ENCODE measurements at places on chromosomes 12 and 14. TPM values are rescaled to one million over a fixed set of nuclear protein-coding genes. Genes with fewer than 3 reads are reported as not detected.
A peak's percentile ranks its signal among the peaks of the same experiment; 100 is the strongest.

RDH12 gene
- not detected for total RNA-seq

CAPZA3 gene
- not detected for total RNA-seq

DNA sequence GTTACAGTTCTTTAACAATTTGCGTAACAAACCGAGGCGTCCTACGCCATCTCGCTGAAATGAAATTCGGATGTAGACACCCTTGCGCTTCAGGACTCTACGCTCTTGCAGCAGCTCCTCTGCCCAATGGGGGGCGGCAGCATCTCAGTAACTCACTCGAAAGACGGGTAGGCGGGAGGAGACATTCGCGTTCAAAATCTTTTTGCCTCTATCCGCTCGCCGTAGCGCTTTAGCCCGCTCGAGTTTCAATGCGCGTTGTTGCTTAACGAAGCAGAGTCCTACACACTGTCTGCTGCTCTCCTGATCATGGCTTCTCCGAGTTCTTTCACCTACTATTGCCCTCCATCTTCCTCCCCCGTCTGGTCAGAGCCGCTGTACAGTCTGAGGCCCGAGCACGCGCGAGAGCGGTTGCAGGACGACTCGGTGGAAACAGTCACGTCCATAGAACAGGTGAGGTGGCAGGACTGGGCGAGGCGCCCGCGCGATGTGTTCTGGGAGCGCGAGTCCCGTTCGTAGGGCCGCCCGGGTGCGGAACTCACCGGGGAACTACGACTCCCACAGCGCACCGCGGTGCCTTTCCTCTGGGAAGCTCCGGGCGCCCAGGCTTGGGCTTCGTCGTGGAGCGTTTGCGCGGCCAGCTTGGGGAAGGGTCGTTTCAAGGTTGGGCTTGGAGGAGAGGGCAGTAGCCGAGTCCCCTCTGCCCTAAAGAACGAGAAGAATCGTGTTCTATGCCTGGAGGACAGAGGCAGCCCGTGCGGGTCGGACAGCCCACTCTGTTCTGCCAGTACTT lies at the start of gene FNTB:
Gene FNTB (plus strand): TSS at position 248 of the 790 bp plus-strand sequence. CDS start 59 bp downstream, at position 307.
- peak; percentile 96 for DNase-seq

- no peak for DNase-seq
Measured at GRCh38 chr12:95857156-95857555, 1.6 kb upstream of the SNRPF start.

PRH2 gene
- total RNA-seq = 1.0 TPM

PRB2 gene
- not detected for total RNA-seq

GRCh38 chr12:27777141-27777540 lies 2.9 kb upstream of the KLHL42 start:
- no peak for DNase-seq

- no peak for DNase-seq
Measured at GRCh38 chr14:97485201-97485600, 688.0 kb downstream of the VRK1 start.

DNA sequence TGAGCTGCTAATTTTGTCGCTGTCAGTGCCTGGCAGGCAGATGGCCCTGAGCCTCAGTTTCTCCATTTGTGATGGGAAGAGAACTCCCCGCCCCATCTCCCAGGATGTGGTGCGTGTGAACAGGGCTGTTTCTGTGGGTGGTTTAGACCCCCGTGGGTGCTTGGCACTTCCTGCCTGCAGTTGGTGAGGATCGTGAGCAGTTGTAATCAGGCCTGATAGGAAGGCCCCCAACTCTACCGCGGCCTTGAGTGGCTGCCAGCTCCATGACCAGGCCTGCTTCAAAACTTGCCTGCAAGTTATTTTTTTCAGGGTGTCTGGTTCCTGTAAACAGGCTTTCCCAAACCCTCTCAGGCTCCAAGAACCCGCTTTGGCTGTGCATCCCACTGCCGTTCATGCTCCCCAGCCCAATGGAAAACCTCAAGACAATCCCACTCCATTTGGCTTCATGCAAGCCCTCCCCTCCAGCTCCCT lies 138.4 kb downstream of the ZFP36L1 start:
- no peak for DNase-seq

DNA sequence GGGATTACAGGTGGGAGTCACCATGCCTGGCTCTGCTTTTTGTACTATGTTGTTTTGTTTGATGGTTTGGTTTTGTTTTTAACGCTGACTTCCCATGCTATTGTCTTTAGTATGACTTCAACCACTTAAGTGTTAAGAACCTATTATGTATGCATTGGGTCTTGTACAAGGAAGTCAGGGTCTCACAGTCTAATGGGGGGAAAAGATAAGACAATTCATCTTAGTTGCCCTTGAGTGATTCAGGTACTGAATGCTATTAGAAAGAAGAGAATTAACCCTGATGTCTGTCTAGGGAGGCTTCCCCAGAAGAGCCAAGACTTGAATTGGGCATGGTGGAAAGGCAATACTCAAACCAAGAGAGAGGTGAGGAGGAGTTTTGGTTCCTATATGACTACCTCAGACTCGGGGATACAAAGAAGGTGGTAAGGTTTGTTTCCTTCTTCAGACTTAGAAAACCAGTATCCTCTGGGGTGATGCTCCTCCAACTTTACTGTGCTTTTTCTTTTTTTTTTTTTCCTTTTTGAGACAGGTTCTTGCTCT lies 64.6 kb downstream of the SUSD6 start:
- DNase-seq = no peak

- peak; percentile 79 for DNase-seq
Measured at GRCh38 chr12:569803-570434, 93.3 kb downstream of the NINJ2 start.

SLC16A7 gene
- 10.6 TPM for total RNA-seq

DNA sequence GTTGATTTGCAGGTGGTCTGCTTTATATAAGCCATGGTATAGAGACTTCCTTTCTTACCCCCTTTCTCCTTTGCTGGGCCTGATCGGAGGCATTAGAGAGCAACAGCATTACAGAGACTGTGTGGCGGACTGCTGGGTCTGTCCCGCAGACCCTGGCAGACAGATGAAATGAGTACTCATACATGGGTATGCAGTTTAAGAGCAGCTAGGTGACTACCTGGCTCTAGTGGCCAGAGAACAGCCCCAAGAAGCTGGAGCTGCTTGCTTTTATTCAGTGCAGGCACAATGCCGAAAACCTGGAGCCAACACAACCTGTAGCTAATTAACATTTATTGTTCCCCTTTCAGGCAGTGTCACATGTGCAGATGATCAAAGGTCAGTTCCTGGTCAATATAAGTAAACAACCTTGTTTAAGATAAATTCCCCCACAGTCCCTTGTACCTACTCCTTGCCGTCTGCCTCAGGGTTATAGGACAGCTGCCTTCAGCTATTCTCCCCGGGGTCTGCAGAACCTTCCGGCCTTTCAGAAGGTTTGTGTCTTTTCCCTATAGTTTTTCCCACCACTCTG lies 160.0 kb downstream of the TRHDE start:
- no peak for DNase-seq

TTC9 gene
- total RNA-seq = 5.6 TPM

DHH gene
- 0.06 TPM for total RNA-seq

GRCh38 chr12:53995378-53996239 lies 4.4 kb upstream of the HOXC9 start:
- no peak for DNase-seq

DNA sequence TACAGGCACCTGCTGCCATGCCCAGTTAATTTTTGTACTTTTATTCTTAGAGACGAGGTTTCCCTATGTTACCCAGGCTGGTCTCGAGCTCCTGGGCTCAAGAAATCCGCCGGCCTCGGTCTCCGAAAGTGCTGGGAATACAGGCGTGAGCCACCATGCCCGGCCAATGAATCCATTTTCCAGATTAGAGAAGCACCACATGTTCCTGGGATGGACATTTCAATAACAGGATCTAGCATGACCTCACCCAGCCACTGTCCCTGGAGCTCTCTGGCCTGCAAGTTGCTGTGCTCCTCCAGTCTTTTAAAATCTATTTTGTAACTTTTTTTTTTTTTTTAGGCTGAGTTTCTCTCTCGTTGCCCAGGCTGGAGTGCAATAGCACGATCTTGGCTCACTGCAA lies 2.2 kb downstream of the GPR132 start:
- DNase-seq = no peak

GRCh38 chr14:60963761-60964160 lies 17.1 kb downstream of the TRMT5 start:
- no peak for DNase-seq

DNA sequence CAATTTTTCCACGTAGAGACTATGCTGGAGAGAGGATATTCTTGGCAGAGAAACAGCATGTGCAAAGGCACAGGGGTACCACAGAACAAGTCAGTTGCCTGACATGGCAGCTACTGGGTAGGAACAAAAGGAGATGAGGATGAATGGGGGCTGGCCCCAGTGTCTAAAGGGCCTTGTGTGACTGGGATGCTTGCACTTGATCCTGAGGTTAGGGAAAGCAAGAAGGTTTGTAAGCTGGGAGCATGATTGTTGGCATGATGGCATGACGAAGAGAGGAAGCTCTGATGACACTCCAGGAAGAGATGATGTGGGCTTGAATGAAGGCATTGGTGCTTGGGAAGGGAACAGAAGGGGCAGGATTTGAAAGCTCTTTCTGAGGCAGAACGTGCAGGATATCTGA lies 139.1 kb downstream of the ZFP36L1 start:
- no peak for DNase-seq

GRCh38 chr12:12008931-12009611 lies 61.7 kb upstream of the BCL2L14 start:
- peak; percentile 48 for DNase-seq

DNA sequence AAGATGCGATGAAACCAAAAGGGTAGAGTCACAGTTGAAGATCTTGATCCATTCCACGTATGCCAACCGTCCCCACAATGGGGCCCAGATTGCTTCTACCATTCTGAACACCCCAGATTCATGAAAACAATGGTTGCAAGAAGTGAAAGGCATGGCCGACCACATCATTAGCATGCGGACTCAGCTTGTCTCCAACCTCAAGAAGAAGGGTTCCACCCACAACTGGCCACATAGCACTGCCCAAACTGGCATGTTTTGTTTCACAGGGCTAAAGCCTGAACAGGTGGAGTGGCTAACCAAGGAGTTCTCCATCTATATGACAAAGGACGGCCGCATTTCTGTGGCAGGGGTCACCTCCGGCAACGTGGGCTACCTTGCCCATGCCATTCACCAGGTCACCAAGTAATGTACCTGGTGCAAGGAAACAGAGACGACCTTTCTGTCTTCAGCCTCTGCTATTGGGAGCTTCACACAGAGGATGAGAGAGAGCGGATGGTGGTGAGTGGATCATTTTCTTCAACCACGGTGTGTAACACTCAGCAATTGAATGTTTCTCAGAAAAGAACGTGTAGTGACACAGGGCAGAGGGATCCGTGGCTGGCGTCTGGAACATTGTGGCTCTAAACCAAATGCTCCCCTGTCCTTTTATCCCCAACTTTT lies 26.8 kb upstream of the CLEC2D start:
- DNase-seq = no peak

DNA sequence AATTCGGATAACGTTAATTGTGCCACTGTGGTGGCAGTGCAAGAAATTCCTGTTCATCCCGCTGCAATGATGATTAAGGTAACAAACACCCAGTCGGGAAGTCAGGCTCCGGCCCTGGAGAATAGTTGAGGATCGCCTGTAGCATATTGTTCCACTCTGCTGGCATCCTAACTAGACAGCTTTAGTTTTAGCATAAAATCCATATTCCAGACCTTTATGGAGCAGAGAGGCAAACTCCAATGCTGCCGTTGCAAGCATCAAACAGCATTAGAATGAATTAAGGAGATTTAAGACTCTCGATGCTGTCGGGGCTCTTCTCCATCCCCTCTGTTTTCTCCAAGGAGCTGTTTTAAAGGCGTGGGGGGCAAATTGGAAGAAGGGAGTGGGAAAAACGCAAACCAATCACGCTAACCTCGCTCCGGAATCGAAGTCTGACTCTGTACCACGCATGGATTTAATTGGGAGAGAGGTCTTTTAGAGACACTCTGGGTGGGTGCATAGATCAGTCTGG lies 660.4 kb downstream of the VRK1 start:
- no peak for DNase-seq

CLEC12A gene
- total RNA-seq = not detected

DNA sequence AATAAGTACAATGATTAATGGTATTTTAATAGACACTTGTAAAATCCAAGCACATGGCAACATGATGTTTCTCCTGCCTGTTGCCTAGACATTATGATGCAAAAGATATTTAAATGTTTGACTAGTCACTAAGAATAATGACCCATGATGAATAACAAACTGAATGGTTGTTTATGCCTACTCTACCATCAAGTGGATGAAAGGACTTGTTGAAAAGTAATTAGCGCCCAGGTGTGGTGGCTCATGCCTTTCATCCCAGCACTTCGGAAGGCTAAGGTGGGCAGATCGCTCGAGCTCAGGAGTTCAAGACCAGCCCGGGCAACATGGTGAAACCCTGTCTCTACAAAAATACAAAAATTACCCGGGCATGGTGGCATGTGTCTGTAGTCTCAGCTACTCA lies 30.7 kb downstream of the KIF21A start:
- DNase-seq = no peak

Data from LHCN-M2 (cell line).